ENCODE measurements at places on chromosomes 4 and X.

GRCh38 chrX:111465669-111466068 is 45.8 kb upstream of the SERTM2 start:
- DNase-seq: no peak

GRCh38 chr4:159107203-159107925 is 4.5 kb downstream of the RAPGEF2 start:
- DNase-seq: no peak

GRCh38 chr4:48604041-48604440 is 114.0 kb downstream of the ZAR1 start:
- DNase-seq: no peak

GRCh38 chr4:143046454-143046853 is 138.3 kb upstream of the USP38 start:
- DNase-seq: no peak

Data from colonic mucosa (tissue), 4 donors.